ENCODE measurements at places on chromosomes 7 and 10.

DNA sequence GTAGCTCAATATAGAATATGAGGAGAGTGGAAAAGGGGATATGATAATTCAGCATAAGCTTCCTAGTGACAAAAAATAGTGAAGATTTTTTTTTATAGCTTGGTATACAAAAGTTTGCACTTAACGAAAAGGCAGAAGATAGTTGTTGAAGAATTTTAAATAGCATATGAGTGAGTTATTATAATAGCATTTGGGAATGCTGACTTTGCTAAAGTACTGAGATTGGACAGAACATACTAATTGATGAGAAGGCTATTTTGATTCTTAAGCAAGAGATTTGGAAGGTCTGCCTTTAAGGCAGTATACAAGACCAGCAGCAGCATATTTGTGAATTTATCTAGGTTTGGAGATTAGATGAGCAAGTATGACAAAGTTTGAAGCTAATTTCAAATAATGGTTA, 600.9 kb upstream of the POT1 start:
- DNase-seq, result no peak

- DNase-seq, result no peak
Observed at GRCh38 chr7:138151731-138152577, 75.7 kb downstream of the AKR1D1 start.

- no peak for DNase-seq
Observed at GRCh38 chr10:44020322-44021111, 364.4 kb downstream of the CXCL12 start.

- DNase-seq, result no peak
Observed at GRCh38 chr7:11294965-11295364, 321.3 kb downstream of the PHF14 start.

DNA sequence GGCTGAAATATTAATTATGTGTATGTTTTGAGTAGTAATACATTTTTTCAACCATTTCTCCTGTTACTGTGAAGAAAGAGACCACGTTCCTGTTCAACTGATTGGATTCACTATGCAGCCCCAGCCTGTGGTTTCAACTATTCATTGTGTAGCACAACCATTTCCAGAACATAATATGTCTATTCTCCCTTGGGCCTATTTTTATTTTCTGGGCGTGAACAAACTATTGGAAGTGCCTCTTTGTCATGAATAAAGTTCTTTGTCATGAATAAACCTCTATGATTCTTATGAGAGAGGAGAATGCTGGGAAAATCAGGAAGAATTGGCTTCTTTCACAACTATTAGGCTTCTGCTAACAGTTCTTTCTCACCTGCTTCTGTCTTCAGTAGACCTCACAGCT, 152.4 kb downstream of the GNAT3 start:
- DNase-seq, result no peak

DNA sequence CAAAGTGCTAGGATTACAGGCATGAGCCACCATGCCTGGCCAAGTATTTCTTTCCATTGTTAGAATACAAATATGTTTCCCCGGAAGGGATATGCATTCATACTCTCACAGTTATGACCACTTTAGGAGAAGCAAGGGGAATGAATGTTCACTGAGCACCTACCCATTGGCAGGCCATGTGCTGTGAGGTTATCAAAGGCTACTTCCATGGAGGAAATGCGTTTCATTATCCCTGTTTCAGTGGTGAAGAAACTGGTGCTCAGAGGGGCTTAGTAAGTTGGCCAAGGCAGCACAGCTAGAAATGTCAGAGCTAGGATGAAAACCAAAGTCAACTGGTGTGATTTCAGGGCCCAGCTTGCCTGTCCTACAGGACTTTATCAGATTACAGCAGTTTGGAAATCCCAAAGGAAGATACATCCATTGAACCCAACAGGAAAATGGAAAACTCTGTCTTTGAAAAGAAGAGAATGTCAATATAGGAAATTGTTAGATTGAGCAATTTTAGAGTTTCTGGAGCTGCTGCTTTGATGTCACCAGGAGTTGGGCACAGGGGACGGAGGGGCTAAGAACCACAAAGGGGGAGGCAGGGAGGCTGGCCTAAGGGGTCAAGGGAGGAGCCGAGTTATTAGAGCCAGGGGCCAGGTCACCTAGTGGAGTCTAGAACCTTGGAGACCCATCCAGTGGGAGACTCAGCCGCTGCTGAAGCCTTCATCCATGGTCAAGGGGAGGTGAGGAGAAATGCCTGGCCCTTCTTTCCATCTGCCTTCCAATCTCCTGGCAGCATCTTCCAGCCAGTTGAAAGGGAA, 319.8 kb downstream of the FRMD4A start:
- DNase-seq, result no peak

DNA sequence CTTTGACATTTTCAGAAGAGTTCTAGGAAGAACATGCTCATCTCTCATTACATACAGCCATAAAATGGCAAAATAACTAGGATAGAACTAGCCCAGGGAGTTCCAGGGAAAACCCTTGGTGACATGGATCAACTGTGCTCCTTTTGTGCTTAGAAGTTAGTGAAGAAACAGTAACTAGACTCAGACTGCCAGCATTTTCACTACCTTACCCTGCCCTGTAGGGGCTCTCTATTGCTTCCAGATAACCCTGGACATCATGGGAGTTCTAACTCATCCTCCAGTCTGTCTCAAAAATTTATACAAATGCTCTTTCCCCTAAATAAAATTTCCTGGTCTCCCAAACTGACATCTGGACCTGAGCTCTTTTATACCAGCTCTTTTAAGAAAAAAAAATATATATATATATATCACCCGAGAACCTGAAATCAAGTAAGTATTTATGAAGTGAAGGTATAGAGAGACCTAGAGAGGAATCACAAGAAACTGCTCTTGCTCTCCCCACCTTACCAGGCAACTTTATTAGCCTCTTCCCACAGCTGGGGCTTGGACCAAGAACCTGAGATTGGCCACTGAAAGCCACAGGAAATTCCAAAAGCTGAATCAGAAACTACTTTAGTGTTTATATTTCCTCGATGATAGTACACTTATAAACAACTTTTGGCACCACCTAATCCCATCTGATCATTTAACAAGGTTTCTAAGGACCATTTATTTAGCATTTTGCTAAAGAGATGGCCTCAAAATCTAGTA, 101.4 kb downstream of the RELN start:
- DNase-seq, result no peak

DNA sequence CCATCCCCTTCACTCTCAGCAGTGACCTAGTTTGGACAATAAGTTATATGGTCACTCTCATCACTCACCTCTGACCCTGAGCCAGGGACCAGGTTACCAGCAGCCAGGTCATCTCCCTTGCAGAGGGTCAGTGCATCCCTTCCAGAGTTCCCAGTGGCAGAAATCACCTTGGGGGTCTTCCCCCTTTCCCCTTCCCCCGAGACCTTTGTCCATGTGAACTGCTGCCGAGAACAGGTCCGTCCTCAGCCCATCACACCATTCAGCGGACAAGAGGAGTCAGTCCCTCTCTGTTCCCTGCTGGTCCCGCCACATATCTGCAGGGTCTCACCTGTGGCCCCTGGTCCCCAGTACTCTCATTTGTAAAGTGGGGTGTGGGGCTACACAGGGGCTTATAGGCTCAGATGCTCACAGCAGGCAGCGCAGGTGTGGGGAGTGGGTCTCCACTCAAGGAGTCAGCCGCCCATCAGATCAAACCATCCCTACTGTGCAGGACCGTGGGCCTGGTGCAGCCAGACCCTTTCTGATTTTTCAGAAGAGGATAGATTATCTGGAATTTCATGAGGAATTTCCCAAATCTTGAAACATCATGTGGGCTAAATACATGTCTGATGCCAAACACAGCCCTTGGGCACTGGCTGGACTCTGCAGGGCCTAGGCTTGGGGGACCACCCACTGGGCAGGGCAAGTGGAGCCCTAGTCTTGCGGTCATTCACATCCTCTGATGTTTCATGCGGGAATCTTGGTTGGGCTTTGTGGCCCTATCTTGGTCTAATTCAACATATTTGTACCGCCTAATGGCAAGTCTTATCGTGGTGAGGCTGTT, 6.5 kb downstream of the DEPP1 start:
- DNase-seq, result no peak

DNA sequence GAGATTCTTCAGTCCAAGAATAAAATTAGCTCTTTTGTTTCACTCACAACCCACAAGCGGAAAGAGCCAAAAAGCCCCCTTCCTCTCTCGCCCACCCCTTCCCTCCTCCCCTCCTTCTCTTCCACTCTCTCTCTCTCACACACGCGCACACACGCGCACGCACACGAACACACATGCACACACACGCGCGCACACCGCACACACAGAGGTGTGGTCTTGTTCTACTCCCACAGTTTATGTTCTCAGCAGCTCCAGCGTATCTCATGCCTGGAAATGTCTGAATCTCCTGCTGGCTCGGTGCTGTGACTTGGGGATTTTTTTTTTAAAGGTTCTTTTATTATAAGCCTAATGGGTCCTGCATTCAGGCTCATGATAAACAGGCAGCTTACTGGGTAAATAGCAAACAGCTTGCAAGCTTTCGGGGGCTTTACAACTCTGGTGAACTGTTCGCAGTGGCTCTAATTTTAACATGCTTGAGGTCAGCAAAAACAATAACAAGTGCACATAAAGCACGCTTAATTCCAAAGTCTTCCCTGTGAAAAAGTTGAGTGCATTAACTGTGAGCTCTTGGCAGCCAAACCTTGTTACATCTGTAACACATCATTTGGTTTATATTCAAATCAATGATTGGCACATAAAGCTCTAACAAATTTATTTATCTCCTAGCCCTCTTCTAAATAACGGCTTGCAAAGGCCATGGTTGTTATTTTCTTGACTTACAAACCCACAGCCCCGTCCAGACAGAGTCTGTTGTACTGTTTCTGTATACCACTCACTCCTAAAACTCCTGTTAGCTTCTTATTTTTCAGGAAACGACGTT, 424.1 kb upstream of the MGMT start:
- no peak for DNase-seq

DNA sequence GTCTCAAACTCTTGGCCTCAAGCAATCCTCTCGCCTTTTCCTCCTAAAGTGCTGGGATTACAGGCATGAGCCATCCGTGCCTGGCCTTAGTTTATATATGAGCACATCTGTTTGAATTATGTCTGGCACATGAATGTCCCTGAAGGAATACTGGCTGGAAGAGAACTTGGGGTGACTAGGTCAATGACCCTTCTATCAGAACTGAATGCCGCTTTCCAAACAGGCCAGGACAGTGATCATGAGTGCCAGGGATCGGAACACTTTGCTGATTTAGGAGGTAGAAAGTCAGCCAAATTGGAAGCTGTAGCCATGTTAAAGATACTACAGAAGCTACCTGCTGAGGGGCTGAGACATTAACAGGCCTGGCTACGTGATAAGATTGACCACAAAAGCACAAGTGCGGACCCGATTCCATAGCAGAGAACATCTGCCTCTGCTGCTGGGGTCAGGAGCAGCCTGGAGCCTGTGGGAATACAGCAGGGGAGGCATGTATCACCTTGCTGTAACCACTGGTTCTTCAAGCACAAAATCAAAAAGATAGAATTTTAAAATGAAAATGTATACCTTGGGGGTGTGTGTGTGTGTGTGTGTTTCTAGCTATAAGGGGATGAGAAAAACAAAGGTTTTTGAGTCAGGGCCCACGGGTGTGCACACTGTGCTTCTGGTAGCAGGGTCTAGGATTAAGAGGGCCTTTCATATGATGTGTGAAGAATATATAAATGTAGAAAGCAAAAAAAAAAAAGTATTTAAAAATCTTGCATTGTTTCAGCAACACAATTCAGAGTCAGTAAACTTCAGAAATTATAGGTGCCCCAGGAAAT, 293.7 kb downstream of the BBS9 start:
- DNase-seq, result no peak

DNA sequence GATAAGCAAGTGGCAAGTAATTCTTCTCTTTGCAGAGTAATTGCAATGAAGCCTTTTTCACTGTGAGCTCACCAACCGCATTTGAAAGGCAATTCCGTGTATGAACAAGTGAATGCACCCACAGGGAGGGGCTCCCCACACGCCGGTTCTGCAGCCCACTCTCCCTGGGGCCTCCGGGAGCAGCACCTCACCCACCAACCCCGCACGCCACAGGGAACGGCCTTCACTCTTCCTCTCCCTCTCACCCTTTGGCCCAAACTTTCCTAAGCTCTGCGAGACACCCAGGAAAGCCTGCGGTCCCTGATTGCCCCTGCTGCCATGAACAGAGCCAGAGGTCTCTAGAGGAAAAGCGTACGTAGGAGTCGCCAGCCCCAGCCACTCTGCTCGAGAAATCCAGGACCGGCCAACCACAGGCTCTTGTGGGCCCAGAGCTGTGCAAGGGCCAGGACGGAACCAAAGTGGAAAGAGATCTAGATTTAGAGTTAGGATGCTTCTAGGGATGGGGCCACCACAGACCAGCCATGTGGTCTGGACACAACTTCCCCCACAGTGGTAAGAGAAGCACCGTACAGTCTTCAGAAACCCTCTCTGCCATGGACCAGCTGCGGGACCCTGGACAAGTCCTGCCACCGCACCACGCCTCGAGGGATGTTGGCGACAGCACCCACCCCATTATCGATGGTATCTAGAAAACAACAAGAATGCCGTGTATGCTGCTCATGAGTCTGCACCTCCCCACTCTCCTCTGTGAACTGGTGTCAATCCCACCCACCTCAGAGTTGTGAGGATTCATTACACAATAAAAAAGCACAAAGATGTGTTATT, 3.6 kb downstream of the WDR86 start:
- no peak for DNase-seq

DNA sequence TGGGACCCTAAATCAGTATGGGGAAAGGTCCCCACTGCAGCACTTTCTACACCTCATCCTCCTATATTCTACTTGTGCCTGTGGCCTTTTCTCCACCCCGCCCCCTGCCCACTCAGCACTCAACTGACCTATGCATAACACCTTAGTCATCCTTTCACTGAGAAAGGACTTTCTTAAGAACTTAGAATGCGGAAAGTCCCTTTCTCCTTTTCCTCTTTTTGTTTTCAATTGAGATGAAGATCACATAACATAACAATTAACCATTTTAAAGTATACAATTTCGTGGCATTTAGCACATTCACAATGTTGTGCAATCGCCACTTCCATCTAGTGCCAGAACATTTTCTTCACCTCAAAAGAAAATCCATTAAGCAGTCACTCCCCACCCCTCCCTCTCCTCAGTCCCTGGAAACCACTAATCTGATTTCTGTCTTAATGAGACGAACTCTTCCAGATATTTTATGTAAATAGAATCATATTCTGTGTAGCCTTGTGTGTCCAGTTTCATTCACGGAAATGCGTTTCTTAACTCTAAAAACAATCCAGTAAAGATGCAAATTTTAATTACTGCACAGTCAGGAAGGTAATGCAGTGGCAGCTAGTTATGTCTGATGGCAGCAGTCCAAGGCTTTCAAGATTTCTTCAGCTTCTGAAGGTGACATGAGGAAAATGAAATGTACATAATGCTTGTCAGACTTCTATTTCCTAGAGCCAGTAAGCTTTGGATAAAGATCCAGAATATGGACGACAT, 41.7 kb downstream of the FAS start:
- peak; percentile 32 for DNase-seq

GRCh38 chr7:117401293-117402002, 25.8 kb downstream of the ASZ1 start:
- no peak for DNase-seq

- no peak for DNase-seq
Observed at GRCh38 chr7:44093102-44093641, 10.8 kb upstream of the POLM start.

- no peak for DNase-seq
Observed at GRCh38 chr10:102580230-102580629, 64.0 kb upstream of the TRIM8 start.
